GM12878 (cell line): ENCODE measurements at places on chromosomes 4 and X.

DNA sequence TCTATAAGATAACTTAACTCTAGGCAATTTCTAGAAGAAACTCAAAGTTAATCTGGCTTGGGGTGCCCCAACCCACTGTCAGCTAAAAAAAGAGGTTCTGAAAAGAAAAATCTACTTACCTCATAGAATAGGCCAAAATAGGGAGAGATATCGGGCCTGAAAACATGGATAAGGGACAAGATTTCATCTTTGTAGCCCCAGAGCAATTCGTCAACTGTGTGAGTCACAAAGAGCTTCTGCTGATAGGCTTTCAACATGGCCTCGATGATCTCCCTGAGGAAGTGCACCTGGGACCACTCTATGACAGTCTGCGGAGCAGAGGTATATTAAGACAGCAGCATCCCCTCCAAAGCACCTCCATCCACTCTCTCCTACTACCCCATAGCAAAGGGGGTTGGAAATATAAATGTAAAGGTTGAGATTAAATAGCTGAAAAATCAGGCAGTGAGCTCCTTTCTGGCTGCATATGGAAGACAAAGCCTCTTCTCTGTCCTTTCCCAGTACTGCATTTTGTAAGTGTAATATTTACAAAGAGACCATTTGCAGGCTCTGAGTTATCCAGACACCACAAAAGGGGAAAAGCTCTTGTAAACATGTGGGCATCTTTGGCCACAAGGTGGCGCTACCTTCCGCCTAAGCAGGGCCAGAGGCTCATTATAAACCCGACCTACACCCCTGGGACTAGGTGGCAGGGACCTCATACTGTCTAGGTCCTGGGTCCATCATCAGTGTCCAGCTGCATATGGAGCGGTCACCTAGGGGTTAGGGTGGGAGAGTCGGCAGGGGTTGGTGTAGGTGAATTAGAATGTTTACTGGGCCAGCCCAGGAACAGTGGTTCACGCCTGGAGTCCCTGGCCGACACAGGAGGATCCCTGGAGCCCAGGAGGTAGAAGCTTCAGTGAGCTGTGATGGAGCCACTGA lies 31.5 kb upstream of the NUP54 start:
- H3K36me3 ChIP-seq = peaks cover 3% of the 10 kb centered on the region; the same call in 1 of the 2 replicates
- H3K27me3 ChIP-seq = no peaks in the 10 kb centered on the region
- H3K27ac ChIP-seq = no peak overlapping the region
- no peak overlapping the region for H3K4me3 ChIP-seq
- no peak for DNase-seq
- no peaks in the 10 kb centered on the region for H3K4me1 ChIP-seq

GRCh38 chr4:142480244-142480643 lies 365.9 kb downstream of the INPP4B start:
- H3K4me3 ChIP-seq = no peak overlapping the region
- no peaks in the 10 kb centered on the region for H3K36me3 ChIP-seq
- H3K27ac ChIP-seq = no peak overlapping the region
- DNase-seq = no peak
- H3K27me3 ChIP-seq = no peaks in the 10 kb centered on the region

- H3K4me1 ChIP-seq = no peaks in the 10 kb centered on the region
- no peaks in the 10 kb centered on the region for H3K36me3 ChIP-seq
- no peak overlapping the region for H3K4me3 ChIP-seq
- no peaks in the 10 kb centered on the region; the same call in none of the 2 replicates for H3K27me3 ChIP-seq
Measured at GRCh38 chr4:3838437-3839380, 72.5 kb downstream of the ADRA2C start.

- no peaks in the 10 kb centered on the region for H3K36me3 ChIP-seq
- no peaks in the 10 kb centered on the region for H3K27me3 ChIP-seq
- H3K4me3 ChIP-seq = no peak overlapping the region
- no peak overlapping the region for H3K27ac ChIP-seq
Measured at GRCh38 chrX:119190831-119191230, 45.3 kb upstream of the PGRMC1 start.

GRCh38 chr4:24537025-24537424 lies 47.3 kb downstream of the DHX15 start:
- H3K36me3 ChIP-seq = peaks cover 26% of the 10 kb centered on the region
- H3K27me3 ChIP-seq = no peaks in the 10 kb centered on the region
- no peaks in the 10 kb centered on the region for H3K4me1 ChIP-seq
- no peak for DNase-seq
- H3K4me3 ChIP-seq = no peak overlapping the region

GRCh38 chr4:20017070-20017776 lies 234.5 kb upstream of the SLIT2 start:
- H3K4me3 ChIP-seq = no peak overlapping the region
- no peaks in the 10 kb centered on the region for H3K36me3 ChIP-seq
- H3K4me1 ChIP-seq = no peaks in the 10 kb centered on the region
- DNase-seq = no peak

DNA sequence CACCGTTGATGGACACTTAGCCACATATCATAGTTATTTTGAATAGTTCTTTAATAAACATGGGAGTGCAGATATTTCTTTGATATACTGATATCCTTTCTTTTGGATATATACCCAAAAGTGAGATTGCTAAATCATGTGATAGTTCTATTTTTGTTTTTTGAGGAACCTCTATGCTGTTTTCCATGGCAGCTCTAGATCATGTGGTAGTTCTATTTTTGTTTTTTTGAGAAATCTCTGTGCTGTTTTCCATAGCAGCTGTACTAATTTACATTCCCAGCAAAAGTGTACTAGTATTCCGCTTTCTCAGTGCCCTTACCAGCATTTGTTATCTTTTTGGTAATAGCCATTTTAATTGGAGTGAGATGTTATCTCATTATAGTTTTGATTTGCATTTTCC lies 3.6 kb downstream of the SH3BGRL start:
- DNase-seq = no peak
- no peaks in the 10 kb centered on the region for H3K36me3 ChIP-seq
- no peak overlapping the region for H3K4me3 ChIP-seq
- H3K27me3 ChIP-seq = no peaks in the 10 kb centered on the region
- no peaks in the 10 kb centered on the region for H3K4me1 ChIP-seq

GRCh38 chr4:94724016-94724790 lies 33.6 kb upstream of the BMPR1B start:
- H3K4me3 ChIP-seq = no peak overlapping the region
- H3K27ac ChIP-seq = no peak overlapping the region
- no peaks in the 10 kb centered on the region for H3K4me1 ChIP-seq
- no peaks in the 10 kb centered on the region for H3K27me3 ChIP-seq
- DNase-seq = no peak

- H3K27ac ChIP-seq = peak overlapping the region; percentile 55
- no peak overlapping the region for H3K4me3 ChIP-seq
- no peak for DNase-seq
- H3K36me3 ChIP-seq = no peaks in the 10 kb centered on the region
- no peaks in the 10 kb centered on the region for H3K27me3 ChIP-seq
Measured at GRCh38 chr4:105624530-105624929, 72.1 kb downstream of the ARHGEF38 start.

DNA sequence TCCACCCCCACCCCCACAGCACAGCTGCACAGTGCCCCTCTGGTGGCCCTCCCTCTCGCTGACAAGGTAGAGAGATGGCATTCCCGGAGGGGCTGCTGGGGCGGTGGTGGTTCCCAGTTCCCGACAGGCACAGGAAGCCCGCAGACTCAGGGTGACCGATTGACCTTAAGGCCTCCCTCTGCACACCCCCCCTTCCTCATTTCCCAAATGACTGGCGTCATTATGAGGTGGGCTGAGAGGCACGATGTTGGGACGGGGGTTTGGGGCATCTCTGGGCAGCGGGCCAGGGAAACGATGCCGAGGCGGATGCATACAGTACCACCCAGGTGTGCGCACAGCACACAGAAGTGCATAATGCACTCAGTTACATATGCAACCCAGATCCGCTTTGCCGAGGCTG lies 3.5 kb upstream of the TIMP1 start:
- no peak overlapping the region for H3K27ac ChIP-seq
- peaks cover 8% of the 10 kb centered on the region for H3K4me1 ChIP-seq
- H3K36me3 ChIP-seq = no peaks in the 10 kb centered on the region
- no peak overlapping the region for H3K4me3 ChIP-seq
- H3K27me3 ChIP-seq = no peaks in the 10 kb centered on the region

GRCh38 chr4:138671606-138672084 lies 343.9 kb upstream of the NOCT start:
- 0 out of 2 replicates have a peak, but pooled peaks cover 2% of the 10 kb centered on the region for H3K27me3 ChIP-seq
- no peak for DNase-seq
- H3K27ac ChIP-seq = no peak overlapping the region
- H3K4me3 ChIP-seq = no peak overlapping the region
- no peaks in the 10 kb centered on the region for H3K36me3 ChIP-seq
- H3K4me1 ChIP-seq = no peaks in the 10 kb centered on the region; the same call in 1 of the 2 replicates

GRCh38 chr4:147056940-147057610 lies 111.4 kb upstream of the TTC29 start:
- H3K27me3 ChIP-seq = no peaks in the 10 kb centered on the region
- no peaks in the 10 kb centered on the region for H3K36me3 ChIP-seq
- H3K27ac ChIP-seq = no peak overlapping the region
- no peak for DNase-seq

DNA sequence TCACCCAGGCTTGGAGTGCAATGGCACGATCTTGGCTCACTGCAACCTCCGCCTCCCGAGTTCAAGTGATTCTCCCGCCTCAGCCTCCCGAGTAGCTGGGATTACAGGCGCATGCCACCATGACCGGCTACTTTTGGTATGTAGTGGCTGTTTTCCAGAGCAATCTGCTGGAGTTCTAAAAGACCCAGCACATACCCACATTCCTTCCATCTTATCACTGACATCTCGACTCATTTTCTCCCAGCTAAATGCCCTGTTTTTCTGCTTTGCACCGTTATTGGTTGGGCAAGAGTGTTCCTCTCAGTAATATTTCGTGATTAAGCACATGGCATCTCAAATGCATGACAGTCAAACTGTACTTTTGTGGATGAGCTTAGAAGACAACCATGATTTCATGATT lies 53.7 kb downstream of the PRKX start:
- no peaks in the 10 kb centered on the region for H3K27me3 ChIP-seq
- H3K4me1 ChIP-seq = peaks cover 6% of the 10 kb centered on the region
- peaks cover 10% of the 10 kb centered on the region for H3K36me3 ChIP-seq

- no peaks in the 10 kb centered on the region for H3K27me3 ChIP-seq
- H3K36me3 ChIP-seq = no peaks in the 10 kb centered on the region
- no peak overlapping the region for H3K27ac ChIP-seq
- H3K4me1 ChIP-seq = peaks cover 2% of the 10 kb centered on the region
- no peak overlapping the region for H3K4me3 ChIP-seq
Measured at GRCh38 chr4:24763631-24764297, 31.6 kb upstream of the SOD3 start.

DNA sequence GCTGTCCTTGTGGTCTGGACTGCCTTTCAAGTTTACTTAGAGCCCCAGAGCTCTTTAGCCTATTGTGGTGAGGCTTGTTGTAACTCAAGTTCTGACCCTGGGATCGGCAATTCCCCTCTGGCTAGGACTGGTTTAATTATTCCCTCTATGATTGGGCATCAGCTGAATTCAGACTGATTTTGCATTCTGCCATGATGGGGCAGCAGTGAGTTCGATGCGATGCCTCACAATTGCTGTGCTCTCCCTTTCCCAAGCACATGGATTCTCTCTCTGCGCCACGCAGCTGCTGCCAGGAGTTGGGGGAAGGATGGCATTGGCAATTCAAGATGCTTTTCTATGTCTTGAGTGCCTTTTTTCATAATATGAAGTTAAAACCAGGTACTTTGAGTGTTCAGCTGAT lies 327.8 kb upstream of the CXorf51B start:
- no peaks in the 10 kb centered on the region for H3K27me3 ChIP-seq
- H3K4me3 ChIP-seq = no peak overlapping the region
- no peak overlapping the region for H3K27ac ChIP-seq
- no peaks in the 10 kb centered on the region for H3K4me1 ChIP-seq
- H3K36me3 ChIP-seq = no peaks in the 10 kb centered on the region

GRCh38 chrX:107700317-107700774 lies 72.0 kb downstream of the PRPS1 start:
- no peak for DNase-seq
- H3K27me3 ChIP-seq = no peaks in the 10 kb centered on the region
- no peaks in the 10 kb centered on the region for H3K36me3 ChIP-seq
- no peak overlapping the region for H3K4me3 ChIP-seq

DNA sequence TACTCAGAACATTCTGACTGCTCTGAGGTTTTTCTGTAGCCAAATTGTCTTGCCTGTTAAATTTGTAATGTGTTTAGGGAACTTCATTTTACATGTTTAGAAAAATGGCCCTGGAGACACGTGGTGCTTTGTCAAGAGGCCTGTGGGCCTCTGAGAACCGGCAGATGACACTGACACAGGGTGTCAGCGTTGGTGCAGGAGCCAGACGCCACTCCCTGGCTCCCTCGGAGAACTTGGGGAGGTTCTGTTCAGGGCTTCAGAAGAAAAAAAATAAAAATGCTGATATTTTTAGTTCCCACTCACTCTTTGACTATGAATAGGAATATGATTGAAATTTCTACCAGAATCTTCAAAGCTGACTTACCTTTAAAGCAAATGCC lies 190.9 kb upstream of the GATB start:
- no peaks in the 10 kb centered on the region; the same call in 1 of the 2 replicates for H3K27me3 ChIP-seq
- no peak overlapping the region for H3K27ac ChIP-seq
- H3K4me1 ChIP-seq = no peaks in the 10 kb centered on the region
- DNase-seq = no peak
- no peaks in the 10 kb centered on the region for H3K36me3 ChIP-seq

- no peak for DNase-seq
- H3K4me3 ChIP-seq = no peak overlapping the region
- no peak overlapping the region for H3K27ac ChIP-seq
- no peaks in the 10 kb centered on the region for H3K36me3 ChIP-seq
Measured at GRCh38 chr4:154946113-154946512, 165.0 kb downstream of the RBM46 start.

DNA sequence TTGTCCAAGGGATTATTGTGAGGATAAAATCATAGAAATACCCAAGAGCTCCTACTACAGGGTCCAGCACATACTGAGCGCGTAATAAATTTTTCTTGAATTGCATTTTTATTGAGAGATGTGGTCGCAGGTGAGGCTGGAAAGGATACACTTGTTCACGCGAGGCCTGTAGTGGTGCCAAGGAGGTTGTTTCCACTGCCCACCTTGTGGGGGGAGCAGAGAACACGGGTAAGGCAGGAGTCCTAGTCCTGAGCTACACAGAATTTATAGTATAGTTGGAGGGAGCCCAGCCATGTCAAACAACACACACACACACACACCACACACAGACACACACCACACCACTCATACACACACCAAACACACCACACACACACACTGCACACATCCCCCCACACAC lies 31.8 kb upstream of the CYP4V2 start:
- no peak for DNase-seq
- H3K27ac ChIP-seq = no peak overlapping the region
- no peak overlapping the region for H3K4me3 ChIP-seq
- peaks cover 1% of the 10 kb centered on the region for H3K27me3 ChIP-seq

GRCh38 chrX:7088968-7089615 lies 58.4 kb upstream of the STS start:
- no peak overlapping the region for H3K4me3 ChIP-seq
- no peaks in the 10 kb centered on the region for H3K27me3 ChIP-seq
- H3K36me3 ChIP-seq = peaks cover 4% of the 10 kb centered on the region; the same call in 1 of the 2 replicates
- no peak for DNase-seq
- H3K4me1 ChIP-seq = peaks cover 48% of the 10 kb centered on the region

GRCh38 chr4:37893164-37893563 lies 2.3 kb downstream of the TBC1D1 start:
- peaks cover 18% of the 10 kb centered on the region for H3K4me1 ChIP-seq
- no peaks in the 10 kb centered on the region for H3K27me3 ChIP-seq
- peak overlapping the region; percentile 70 for H3K27ac ChIP-seq
- no peak for DNase-seq
- H3K4me3 ChIP-seq = peak overlapping the region; percentile 59
